ENCODE measurements at places on chromosomes 12 and 14.

DNA sequence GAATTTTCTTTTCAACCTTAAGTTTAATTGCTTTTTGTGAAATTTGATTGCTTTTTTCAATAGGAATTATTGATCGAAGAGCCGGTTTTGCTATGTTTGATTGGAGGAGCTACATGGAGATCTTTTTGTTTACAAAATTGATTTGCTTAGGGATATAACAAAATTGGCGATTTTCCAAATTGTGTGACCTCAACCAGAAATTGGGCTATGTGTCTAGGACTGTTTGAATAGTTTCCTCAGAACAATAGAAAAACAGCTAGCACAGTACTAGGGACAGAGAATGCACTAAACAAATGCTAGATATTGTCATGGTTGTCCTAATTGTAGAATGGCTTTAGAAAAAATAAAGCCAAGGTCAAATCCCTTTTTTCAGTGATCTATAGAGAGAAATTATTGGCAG, 2.4 kb downstream of the SLC17A8 start:
- no peak for DNase-seq

GRCh38 chr14:96071561-96071960, 32.4 kb downstream of the C14orf132 start:
- DNase-seq = no peak

- no peak for DNase-seq
Measured at GRCh38 chr12:111149299-111149698, 219.6 kb downstream of the PHETA1 start.

GRCh38 chr14:68711561-68712309, 81.1 kb downstream of the ZFP36L1 start:
- DNase-seq = no peak

- DNase-seq = no peak
Measured at GRCh38 chr12:96810057-96810456, 97.0 kb upstream of the NEDD1 start.

GRCh38 chr12:110029290-110029815, 19.0 kb downstream of the C12orf76 start:
- DNase-seq = no peak

- peak; percentile 66 for DNase-seq
Measured at GRCh38 chr12:52439845-52440244, 5.7 kb upstream of the KRT75 start.

DNA sequence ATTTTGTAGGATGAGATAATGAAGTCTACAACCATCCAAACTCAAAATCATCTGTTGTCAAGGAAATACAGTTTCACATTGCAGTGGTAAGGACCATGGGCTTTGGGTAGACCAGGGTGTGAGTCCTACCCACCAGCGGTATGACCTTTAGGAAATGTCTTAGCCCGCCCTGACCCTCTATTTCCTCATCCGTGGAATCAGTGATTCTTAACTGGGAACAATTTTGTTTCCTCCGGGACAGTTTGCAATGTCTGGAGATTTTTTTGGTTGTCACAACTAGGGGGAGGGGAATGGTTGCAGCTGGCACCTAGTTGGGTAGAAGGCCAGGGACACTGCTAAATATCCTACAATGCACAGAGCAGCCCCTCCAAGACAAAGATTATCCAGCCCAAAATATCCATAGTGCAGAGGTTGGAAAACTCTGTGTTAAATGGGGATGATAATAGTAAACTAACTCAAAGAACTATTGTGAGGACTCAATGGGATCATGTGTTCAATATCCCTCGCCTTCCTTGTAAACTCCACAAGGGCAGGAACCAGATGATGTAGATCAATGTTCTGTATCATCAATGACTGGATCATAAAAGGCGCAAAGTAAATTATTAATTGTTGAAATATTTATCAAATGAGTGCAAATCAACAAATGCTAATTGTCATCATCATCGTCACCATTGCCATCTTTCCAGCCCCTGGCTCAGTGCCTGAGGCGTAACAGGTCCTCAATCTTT, 15.7 kb upstream of the IFT81 start:
- no peak for DNase-seq

DNA sequence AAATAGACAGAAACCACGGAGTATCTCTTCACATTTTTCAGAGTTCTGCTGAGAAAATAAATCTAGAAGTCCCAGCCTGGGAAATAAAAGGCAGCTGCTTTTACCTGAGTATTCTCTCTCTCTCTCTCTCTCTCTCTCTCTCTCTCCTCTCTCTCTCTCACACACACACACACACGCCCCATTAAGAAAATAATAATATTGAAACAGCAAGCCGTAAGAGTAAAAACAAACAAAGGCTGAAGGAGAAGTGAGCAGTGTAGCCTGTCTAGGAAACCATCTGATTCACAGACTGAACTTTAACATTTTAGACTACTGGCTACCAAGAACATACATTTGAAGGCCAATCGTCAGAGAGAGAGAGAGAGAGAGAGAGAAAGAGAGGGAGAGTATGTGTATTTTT, 8.4 kb downstream of the PTHLH start:
- DNase-seq = no peak

DNA sequence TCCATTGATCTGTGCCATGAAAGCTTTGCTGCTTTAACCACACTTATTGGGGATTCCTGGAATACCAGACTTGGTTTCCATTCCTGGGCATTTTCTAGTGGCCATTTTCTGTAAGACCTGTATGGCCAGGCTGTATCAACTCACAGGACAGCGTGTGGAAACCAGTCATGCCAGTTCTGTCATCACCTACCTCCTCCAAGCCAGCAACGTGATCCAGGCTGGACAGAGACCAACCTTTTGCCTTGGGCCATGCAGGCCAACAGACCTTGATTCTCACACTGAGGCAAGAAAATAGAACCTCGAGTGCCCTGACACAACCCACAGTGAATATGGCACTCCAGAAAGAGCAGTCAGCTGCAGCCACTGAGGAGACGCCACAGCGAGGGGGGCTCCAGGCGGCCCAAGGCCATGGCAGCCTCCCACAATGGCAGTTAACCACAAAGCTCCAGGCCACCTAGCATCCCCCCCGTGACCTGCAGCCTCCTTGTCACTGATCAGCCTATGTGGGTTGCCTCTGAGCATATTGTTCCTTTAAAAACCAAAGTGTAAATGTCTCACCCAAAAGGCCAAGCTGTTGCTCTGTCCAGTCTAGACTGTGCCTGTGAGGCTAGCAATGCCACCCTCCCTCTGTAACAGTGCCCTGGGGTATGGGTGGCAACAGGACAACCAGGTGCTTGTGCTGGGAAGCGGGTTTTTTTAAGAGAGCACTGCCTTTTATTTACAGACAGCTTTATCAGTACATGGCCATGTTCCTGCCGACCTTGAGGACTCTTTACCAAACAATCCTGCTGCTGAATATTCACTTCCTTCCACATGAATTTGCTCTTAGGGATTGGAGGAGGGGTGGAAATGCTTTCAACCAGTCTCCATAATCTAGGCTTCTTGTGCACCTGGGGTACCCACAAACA, 168.7 kb upstream of the HIF1A start:
- DNase-seq = no peak

DNA sequence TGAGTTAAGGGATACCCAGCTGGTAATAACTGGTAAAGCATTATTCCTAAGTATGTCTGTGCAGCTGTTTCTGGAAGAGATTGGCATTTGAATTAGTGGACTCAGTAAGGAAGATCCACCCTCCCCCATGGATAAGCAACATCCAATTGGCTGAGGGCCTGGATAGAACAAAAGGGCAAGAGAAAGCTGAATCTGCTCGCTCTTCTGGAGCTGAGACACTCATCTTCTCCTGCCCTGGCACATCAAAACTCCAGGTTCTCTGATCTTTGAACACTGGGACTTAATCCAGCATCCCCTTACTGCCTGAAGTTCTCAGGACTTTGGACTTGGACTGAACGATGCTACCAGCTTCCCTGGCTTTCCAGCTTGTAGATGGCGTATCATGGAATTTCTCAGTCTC, 63.1 kb upstream of the CNOT2 start:
- no peak for DNase-seq

GRCh38 chr14:54567639-54568561, 972 bp downstream of the SAMD4A start:
- peak; percentile 33 for DNase-seq

GRCh38 chr12:61869796-61870195, 390.4 kb upstream of the USP15 start:
- no peak for DNase-seq

GRCh38 chr14:93977171-93977570, 801 bp upstream of the ASB2 start:
- DNase-seq = no peak

DNA sequence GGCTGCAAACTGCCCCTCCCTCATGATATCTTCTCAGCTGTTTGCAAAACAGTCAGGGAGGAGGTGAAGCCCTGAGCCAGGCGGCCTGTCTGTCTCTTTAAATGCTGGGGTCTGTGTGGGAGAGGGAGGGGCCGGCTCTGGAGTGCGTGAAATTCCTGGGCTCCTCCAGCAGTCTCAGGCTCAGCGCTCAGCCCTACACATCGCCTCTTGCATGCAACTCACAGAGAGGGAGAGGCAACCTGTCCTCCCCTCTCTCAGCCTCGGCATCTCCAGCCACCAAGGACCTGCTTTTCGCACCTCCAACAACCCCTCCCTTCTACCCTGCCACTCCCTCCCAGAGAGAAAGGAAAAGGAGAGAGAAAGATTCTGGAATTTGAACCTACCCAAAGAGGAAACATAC, at the start of gene NRXN3:
TSS of gene NRXN3 (plus strand) at position 171 of the 400 bp plus-strand sequence. CDS start 72,721 bp downstream, outside the sequence.
- DNase-seq = peak; percentile 29

DNA sequence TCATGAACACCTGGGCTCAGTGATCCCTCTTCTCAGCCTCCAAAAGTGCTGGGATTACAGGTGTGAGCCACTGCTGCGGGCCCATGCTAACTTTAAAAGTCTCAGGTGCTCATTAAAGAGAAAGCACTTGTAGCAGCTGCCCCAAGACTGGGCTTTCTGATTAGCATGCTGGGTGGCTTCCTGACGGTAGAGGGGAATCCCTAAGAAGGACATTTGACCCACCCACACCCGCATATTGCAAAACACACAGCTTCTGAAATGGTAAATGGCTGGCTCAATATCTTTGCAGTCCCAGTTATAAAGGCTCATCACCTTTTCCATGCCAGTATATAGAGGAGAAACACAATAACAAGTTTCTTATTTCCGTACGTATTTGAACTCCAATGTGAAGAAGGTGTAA, 19.3 kb upstream of the BICD1 start:
- DNase-seq = no peak
